ENCODE measurements at places on chromosomes 2 and 18.

GRCh38 chr2:233059797-233060500, at the start of gene INPP5D:
Gene INPP5D, plus strand, starts transcription at chr2:233060342. Its CDS starts 137 bp downstream, at chr2:233060479.
- DNase-seq = no peak

DNA sequence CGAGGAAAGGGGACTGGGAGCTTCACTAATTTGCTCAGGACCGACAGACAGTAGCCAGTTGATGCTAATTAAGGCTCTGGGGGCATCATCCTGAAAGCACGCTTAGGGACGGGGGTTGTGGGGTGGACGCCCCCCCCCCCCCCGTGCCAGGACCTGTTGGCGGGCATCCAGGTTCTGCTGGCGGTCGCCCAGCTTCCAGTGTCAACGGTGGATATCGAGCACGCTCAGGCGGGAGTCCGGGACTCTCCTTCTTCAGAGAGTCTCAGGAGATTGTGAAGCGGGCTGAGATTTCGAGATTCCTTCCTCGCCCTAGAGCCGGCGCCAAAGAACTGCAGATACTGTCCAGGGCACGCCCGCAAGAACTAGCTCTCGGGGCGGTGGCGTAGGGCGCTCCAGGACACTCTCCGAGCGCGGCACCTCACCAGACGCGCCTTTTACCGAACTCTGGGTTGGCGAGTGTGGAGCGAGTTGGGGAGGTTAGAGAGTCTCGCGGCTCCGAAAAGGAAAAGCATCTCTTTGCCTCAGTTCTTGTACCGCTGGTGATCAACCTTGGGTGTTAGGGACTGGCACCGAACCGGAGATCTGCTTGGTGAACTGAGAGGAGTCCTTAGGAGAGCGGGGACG, 5.6 kb downstream of the RAX start:
- DNase-seq = peak; percentile 77

DNA sequence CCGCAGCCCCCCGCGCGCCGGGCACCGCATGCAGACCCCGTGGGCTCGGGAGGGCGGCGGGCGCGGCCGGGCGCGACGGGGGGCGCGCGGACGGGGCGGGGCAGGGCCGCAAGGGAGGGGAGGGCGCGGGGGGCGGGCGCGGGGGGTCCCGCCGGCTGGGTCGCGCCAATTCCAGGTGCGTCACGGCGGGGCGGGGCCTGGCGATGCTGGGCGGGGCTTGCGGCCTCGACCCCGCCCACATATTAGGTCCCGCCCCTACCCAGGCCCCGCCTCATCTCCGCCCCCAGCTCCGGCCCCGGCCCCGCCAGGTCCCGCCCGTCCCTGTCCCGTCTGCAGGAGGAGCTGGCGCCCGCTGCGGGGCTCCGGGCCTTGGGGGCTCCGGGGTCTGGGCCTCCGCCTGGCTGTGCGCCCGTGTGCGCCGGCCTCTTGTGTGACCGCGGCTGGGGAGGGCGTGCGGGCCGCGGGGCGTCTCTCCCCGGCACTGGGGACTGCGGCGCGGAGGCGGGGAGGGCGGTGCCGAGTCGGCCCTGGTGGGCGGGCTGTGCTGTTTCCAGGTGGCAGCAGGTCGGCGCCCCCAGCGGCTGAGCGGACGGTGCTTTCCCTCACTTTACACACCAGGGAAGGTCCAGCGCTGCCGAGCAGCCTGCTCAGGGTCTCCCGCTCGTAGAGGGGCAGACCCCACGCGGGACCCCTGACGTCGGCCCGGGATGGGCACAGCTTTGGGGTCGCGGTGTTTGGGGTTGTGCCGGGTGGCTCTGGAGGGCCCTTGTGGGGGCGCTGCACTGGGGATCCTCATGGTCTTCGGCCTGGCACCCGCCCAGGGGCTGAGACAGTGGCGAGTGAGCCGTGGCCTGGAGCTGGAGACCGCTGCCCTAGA, 554 bp downstream of the ING5 start:
- peak; percentile 96 for DNase-seq

DNA sequence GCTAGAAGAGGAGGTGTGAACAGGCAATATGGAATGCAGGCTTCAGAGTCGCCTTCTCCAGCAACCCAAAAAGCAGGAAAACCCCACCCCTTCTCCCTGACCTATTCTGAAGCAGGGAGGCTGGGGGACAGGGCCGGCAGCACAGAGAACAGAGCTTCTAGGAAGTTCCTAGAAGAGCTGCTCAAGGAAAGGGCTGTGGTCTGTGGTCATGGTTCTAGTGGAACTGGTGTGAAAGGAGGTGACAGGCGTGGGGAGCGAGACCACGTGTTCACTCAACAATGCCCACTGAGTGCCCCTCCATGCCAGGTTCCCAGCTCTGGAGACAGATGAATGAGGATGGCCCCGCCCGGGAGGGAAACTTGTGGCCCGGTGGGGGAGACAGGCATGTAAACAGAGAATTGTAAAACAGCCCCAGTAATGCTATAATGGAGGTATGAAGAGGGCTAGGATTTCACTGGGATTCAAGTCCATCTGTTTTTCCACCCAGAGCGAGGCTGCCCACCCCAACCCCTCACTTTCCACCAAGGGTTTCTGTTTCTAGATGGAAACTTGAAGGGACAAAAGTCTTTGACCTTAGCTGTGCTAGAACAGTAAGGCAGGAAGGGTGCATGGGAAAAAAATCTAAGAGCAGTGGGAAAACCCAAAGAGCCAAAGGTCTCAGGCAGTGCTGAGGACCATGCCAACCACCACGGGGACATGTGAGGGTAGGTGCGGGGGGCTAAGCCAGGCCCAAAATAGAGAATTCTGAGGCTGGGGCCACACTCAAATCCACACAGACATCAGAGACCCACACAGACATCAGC, 71.8 kb downstream of the TNS1 start:
- no peak for DNase-seq

DNA sequence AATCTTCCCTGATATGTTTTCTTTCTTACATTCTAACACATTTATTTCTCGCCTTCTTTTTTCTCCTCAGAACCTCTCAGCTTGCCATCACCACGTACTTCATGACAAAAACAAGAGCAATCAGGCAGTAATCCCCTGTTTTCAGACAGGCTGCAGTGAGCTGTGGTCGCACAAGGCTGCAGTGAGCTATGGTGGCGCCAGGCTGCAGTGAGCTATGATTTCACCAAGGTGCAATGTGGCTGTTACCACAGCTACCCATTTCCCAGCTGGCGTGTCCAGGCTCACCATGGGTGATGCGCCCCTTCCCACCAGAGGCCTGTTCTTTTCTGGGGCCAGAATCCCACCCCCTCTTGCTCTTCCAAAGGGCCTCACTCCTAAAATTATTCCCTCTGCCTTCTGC, 25.8 kb downstream of the TCF23 start:
- no peak for DNase-seq

- DNase-seq = no peak
Measured at GRCh38 chr2:170260188-170260587, 82.2 kb downstream of the MYO3B start.

DNA sequence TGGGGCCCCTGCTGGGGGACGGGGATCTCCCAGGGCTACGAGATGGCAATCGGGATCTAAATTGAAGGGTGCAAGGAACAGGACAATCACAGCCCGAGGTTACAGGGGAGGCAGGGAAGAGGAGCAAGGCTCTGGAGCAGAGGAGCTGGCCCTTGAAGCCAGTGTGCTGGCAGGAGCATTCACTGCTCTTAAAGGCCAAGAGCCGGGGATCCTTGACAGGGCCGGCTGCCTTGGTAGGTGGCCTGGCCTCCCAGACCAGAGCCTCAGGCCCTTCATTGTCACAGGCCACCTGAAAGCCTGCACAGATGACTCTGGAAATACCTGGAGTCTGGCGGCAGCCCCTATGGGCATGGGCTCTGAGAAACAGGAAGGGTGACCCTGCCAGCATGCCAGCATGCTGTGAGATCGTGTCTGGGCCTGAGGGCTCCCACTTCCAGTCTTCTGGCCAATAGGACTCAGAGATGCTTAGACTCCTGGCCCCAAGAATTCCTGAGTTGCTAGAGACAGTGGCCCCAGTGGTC, 38.7 kb downstream of the PDIA6 start:
- peak; percentile 46 for DNase-seq

DNA sequence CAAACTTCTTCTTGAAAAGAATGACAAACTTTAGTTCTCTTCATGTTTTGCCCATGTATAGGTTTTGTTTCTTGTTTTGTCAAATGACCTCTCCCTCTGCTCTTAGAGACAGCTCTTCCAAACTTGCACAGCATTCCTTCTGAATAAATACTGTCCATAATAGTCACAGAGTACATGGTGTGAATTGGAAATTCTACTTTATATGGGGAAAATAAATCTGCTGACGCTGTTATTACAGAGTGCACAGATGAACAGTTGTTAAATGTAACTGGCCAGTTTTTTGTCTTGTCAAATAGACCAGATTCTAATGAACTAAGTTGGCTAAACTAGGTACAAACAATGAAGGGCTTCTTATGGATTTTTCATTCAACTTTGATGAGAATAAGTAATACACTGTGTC, 115.8 kb upstream of the DTNA start:
- DNase-seq = no peak

DNA sequence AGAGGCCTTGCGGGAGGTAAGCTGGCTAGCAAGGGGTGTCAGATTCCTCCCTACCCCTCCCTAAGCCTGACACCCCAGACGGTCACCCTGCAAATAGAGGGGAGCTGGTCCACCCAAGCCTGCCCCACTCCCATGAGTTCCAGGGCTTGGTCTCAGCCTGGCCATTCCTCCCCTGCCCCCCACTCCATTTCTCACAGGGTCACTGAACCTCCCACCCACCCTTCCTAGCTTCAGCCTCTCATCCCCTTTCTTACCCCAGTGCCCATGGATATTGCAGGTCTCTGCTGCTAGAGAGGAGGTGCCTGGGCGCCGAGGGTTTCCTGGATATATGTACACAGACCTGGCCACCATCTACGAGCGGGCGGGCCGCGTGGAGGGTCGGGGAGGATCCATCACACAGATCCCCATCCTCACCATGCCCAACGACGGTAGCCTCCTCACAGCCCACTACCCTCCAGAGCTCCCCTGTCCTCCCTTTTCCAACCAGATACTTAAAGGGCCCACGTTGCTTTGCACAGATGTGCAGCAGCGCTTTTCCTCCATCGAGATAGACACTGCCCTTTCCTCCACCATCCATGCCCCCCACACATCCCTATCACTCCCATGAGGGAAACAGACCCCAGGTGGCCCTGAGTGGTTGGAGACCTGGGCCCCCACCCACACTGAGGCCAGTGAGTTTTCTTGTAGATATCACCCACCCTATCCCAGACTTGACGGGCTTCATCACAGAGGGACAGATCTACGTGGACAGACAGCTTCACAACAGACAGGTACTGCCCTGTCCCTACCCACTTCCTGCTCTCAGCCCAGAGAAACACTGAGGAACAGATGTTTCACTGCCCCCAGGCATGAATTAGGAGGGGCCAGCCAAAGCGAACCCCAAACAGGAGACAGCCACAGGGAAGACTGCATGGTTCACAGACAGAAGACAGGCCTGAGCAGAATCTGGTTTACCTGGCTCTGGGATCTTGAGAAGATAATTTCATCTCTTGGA, 15.2 kb upstream of the ANKRD53 start:
- peak; percentile 38 for DNase-seq

DNA sequence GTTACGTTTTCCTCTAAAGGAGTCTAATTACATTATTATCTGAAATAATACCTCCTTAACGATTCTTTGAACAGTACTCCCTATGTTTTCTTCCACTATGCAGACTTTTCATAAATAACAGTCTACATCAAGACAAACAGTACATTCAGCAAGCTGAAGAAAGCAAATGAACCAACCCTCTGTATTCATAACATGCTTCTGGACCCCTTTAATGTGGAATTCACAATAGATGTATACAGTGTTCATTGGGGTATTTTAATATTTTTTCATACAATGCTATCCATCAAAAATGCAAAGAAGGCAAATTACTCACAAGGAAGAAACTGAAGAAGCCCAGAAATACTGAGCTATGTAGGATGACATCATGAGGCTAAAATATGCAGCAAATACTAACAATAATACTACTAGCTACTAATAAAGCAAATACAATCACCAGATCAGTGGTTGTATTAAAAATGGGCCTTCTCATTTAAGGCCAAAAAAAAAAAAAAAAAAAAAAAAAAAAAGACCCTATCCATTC, 408.6 kb downstream of the MTX2 start:
- no peak for DNase-seq

DNA sequence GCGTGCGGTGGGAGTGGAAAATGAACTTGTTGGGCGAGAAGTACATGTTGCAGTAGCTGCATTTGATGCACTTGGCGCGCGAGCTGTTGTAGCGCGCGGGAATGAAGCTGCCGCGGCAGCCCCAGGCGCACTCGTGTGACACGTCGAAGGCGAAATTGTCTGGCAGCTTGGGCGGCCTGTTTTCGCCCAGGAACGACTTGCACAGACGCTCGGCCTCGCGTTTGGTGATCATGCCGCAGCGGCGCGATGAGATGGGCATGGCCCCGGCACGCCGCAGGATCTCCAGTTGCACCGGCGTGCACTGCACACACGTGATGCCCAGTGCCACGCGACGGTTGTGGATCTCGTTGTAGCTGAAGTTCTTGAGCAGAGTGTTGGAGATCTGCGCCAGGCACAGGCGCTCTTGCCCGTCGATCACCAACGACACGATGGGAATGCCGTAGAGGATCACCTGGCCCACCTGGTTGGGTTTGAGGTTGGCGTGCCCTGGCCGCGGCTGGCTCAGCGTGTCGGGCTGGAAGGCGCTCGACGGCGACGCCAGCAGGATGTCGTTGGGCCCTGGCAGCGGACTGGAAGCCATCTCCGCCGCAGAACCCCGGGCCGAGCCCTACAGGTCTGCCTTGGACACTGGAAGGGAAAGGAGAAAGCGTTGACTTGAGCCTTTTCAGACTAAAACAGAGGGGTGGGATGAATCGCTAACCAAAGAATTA, 2.7 kb downstream of the SKOR2 start:
- DNase-seq = peak; percentile 74

GRCh38 chr18:43964666-43965065, 687.4 kb upstream of the SYT4 start:
- DNase-seq = no peak

DNA sequence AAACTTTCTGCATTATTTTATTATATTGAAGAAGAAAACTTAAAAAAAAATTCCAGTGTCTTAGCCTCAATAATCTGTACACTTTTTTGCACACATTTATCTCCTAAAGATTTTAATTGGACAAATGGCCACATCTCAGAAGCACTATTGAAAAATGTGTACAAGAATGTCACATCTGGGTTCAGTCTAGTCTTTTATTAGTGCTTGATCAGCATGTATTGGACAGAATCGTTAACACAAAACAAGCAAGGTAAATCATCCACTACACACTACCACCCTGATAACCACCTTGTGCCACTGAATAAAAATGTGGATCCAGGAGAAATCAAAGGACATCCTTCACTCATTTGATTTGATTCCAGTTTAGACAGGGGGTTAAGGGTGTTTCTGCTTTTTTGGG, 554.8 kb downstream of the ARHGAP15 start:
- no peak for DNase-seq

GRCh38 chr2:203797276-203797675, 70.3 kb upstream of the CTLA4 start:
- no peak for DNase-seq

- DNase-seq = no peak
Measured at GRCh38 chr2:236768393-236769140, 198.9 kb downstream of the ACKR3 start.

GRCh38 chr2:86393521-86394491, 47.4 kb upstream of the KDM3A start:
- DNase-seq = no peak

DNA sequence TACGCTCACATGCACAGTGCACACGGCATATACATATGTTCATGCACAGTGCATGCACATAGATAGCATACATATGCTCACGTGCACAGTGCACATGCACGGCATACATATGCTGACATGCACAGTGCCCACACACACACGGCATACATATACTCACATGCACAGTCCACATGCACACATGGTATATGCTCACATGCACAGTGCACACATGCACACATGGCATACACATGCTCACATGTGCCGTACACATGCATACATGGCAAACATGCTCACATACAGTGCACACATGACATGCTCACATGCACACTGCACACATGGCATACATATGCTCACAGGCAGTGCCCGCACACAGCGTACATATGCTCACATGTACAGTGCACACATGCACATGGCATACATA, 97.7 kb upstream of the CTDP1 start:
- DNase-seq = peak; percentile 18
